ENCODE measurements at places on chromosomes 7 and 10.

DNA sequence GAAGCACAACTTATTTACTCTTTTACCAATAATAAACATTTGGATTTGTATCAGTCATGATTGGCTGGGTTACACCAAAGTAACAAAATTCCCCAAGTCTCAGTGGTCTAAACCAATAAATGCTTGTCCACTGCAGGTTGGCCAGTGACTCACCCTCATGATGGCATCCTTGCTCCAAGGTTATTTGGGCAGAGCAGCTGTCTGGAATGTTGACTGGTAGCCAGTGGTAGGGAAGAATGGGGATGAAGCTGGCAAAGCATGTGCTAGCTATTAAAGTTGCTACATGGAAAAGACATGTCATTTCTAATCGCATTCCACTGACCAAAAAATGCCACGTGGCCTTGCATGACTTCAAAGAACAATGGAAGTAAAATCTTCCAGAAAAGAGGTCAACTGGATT is 1168.7 kb upstream of the CELF2 start:
- DNase-seq = no peak

DNA sequence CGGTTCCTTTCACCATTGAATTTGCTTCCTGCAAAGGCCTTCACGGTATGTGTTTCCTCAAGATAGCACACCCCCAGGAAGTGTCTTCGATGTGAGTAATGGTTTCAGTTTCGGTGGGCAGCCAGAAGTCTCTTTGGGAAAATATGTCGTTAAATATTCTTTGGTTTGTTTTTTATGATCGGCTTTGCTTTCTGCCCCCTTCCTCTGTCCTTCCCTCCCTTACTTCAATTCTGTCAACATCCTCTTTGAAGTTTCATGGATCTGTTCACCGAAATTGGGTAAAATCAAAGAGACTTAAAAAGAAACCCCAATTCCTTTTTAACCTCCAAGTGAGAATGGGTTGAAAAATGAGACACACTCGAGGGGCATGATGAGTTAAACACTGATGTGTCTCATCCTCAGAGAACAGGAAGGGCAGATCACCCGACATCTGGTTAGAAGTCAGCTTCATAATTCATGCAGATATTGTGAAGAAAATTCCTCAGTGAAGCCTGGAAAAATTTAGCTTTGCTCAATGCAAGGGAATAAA is 170.8 kb upstream of the HABP2 start:
- no peak for DNase-seq

- DNase-seq = no peak
Observed at GRCh38 chr7:65744406-65744805, 128.5 kb upstream of the VKORC1L1 start.

DNA sequence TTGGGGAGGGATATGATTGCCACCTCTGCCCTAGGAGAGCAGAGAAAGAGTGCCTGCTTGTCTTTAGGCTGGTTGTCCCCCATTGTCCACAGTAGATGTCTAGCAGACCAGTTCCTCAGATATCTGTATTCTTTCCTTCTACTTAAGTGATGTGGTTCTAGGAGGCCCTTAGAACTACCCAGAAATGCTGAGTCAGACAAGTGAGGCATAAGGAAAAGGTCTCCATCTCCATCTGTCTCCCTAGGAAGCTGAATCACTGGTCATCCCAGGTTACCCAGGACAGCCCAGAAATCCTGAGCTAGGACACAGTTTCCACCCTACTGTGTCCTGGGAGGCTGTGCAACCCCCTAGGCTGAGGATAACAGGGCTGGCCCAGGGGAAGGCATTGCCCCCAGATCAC is 93.4 kb upstream of the INHBA start:
- DNase-seq = no peak

All from SIG-M5 (cell line).